NCI-H1092 (cell line): ENCODE measurements at places on chromosomes 2 and 18.

DNA sequence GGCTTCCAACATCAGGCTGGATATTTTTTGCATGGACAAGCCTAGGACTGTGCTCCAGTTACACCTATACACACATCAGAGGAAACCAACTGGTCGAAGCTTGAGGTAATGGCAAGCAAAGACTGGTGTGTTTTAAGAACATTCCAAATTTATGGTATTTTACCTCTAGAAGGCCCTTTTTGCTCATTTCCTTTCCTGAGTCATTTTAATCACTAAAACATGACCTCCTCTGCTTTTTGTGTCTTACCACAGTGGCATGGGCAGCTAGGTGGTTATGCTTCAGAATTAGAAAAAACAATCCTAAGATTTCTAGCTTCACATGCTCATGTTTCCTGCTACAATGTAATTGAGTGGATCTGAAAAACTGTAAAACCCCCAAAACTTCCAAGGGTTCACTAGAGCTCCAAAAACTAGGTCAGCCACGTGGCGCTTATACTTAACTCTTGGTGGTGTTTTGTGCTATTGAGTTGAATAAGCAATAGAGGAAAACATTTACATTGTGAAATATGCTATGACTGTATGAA, 30.6 kb upstream of the CHRNA1 start:
- DNase-seq = no peak

DNA sequence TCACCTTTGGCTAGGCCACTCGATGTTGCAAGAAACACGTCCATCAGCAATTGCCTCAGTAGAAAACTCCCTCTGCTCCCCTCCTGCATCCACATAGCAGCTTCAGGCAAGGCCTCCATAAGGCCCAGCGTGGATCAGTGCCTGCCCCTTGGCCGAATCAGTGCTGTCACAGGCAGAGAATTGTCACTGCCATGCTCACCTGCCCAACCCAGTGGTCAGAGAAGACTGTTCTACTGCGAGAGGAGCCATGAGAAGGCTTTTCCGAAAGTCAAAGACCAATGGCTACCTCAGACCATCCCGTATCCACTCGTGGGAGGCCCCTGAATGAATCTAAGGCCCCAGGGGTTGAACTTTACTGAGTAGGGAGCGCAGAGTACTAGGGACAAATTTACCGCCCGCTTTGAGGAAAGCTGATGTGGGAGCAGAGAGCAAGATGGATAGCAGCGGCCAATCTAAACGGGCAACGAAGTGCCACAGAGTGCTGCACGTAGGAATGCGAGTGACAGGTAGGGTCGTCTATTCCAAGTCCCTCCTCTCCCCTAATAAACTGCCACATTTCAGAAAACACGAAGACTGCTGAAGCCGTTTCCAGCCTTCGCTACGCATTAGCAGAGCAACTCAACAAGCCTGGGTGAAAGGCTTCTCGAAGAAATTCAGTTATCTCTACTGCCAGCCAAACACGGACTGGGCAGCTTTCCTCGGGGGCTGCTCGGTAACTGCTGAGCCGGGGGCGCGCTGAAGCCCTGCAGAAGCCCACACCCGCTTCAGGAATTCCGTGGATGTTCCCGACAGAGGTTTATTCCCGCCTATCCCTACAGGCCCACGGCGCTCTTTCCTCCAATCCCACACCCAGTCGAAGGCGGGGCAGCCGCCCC, 968 bp upstream of the RALBP1 start:
- no peak for DNase-seq

DNA sequence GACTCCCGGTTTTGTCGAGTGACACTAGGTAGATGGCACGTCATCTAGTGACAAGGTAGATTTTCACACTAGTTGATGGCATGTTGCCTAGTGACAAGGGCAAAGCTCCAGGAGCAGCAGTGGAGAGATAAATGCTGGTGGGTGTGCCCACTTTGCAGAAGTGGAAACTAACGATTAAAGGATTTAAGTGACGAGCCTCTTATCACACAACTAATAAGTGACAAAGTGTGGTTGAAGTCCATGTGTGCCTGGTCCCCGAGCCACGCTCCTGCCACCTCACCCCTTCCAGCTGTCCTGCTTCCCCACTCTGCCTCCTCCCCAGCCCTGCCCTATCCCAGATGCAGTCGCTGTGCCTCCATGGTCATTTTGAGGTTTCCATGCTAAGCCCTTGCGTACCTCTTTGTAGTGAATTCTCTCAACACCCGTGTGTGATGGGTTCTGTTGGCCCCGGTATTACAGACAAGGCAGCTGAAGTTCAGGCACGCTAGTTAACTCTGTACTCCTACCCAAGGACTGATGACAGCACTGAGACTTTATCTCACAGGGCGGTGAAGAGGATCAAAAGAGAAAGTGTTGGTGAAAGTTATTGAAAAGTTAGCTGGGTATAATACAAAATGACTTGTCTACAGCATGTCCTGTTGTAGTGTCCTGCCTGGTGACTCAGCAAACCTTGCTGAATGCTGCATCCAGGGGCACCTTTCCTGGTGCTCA, 113.4 kb upstream of the GLI2 start:
- DNase-seq = no peak

GRCh38 chr2:38551171-38551570, 51.6 kb downstream of the HNRNPLL start:
- no peak for DNase-seq

DNA sequence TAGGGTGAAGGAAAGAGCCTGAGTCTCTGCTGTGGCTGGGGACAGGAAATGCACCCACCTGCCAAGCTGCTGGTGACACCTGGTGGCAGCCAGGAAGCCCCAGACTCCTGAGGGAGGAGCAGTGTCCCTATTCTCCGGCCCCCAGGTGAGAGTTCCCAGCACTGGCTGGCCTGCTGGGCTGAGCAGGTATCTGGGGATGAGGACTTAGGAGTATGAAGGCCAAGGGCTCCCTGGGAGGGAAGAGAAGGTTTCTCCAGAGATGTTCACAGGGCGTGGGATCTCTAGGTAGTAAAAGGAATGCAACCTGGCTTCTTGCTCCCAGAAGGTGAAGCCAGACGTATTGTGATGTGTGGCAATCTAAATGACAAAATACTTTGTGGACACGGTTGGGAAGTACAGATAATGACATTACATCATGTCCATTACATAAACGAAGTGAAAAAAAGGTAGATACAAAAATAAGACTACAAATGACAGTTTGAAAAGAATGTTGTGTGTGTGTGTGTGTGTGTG, 75.8 kb upstream of the SLC1A4 start:
- DNase-seq = no peak

DNA sequence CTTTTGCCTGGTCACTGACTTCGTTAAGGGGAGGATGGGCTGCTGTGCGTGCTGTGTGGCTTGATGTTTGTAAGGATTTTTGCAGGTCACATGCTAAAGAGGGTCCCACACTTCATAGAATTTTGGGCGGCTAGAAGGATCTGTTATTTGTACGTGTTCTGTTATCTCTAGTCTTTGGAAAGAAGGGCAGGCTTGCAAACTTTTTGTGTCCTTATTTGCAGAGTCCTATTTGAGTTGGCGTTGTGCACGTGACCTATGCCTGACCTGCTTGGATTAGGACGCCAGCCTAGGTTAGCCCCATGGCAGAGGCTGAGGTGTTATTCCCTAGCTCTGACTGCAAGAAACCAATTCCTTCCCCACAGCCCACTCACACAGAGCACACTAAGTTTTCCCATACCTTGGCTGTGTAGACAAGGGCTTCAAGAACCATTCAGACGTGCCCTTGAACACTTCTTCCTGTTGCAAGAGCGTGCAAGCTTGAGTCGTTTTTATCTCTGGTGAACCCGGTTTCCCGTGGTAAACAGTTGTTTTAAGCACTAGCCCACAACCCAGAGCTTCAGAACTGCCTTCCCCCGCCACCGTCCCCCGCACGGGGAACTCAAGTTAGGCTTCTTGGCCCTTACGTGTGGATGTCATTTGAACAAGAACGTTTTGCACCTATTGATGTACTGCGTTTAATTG, 94.6 kb downstream of the LDLRAD4 start:
- DNase-seq = no peak

GRCh38 chr2:20584045-20584398, 66.9 kb downstream of the HS1BP3 start:
- DNase-seq = no peak
